Type B pancreatic cell (in vitro differentiated cells): ENCODE measurements at places on chromosomes 2 and 18.

DNA sequence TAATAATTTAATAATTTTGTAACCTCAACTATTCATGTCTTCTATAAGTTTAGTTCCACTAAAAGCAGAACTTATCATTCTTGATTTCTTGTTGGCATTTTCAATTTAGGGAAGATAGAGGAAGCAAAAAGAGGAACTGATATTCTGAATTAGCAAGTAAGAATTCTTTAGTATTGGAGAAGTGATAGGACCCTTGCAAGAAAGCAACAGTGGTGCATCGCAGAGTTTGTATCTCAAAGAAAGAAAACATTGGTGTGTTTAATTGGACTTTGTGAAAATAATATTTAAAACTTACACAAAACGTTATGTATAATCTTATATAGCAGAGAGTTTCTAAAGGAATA is 36.5 kb upstream of the TNFRSF11A start:
- no peak for DNase-seq
- H3K27ac ChIP-seq, result no peak overlapping the region
- H3K27me3 ChIP-seq, result no peaks in the 10 kb centered on the region
- H3K36me3 ChIP-seq, result peaks cover 21% of the 10 kb centered on the region
- H3K4me1 ChIP-seq, result no peaks in the 10 kb centered on the region
- no peak overlapping the region for H3K4me3 ChIP-seq

- DNase-seq, result no peak
- H3K27ac ChIP-seq, result no peak overlapping the region
- H3K27me3 ChIP-seq, result peaks cover 52% of the 10 kb centered on the region
- H3K4me3 ChIP-seq, result no peak overlapping the region
- H3K4me1 ChIP-seq, result peaks cover 5% of the 10 kb centered on the region
These were observed 1.9 kb downstream of the NTSR2 start for GRCh38 chr2:11667866-11668637.

DNA sequence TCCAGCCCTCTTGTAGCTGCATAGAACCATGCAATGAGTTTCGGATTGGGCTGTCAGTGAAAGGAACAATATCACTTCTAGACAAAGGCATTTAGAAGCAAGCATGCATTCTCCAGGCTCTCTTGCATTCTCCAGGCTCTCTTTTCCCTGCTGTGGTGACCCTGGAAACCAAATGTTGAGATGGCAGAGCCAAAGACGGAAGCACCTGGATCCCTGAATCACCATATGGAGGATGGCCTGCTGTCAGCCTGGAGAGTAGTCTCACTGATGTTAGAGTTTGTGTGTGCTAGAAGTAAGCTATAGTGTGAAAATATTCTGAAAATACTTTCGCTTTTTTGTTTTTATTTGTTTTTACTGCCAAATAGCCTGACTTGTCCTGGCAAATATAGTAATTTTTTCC is 203.9 kb downstream of the C1D start:
- H3K27me3 ChIP-seq, result no peaks in the 10 kb centered on the region
- no peak overlapping the region for H3K4me3 ChIP-seq
- no peak for DNase-seq

DNA sequence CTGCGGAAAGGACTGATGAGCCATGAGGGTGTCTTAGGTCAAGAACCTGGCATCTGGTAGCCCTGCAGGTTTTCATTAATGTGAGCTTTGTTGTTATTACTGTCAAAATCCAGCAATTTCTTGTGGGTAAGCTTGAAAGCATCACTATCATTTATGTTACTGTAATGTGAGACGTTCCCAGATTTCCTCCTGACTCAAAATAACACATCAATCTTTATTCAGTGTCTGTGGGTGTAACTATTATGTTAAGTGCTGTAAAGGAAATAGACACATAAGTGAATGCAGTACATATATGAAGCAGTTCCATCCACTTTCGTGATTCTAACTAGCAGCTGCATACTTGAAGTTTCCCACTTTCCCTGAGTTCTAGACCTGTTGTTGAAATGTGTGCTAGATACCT is 89.8 kb downstream of the FHOD3 start:
- peaks cover 8% of the 10 kb centered on the region for H3K27me3 ChIP-seq
- DNase-seq, result no peak
- no peak overlapping the region for H3K4me3 ChIP-seq
- no peaks in the 10 kb centered on the region for H3K36me3 ChIP-seq

- no peaks in the 10 kb centered on the region for H3K4me1 ChIP-seq
- no peaks in the 10 kb centered on the region for H3K27me3 ChIP-seq
- DNase-seq, result no peak
- no peak overlapping the region for H3K4me3 ChIP-seq
- H3K36me3 ChIP-seq, result no peaks in the 10 kb centered on the region
- H3K27ac ChIP-seq, result no peak overlapping the region
These were observed 26.4 kb upstream of the B4GALT6 start for GRCh38 chr18:31710826-31711225.

DNA sequence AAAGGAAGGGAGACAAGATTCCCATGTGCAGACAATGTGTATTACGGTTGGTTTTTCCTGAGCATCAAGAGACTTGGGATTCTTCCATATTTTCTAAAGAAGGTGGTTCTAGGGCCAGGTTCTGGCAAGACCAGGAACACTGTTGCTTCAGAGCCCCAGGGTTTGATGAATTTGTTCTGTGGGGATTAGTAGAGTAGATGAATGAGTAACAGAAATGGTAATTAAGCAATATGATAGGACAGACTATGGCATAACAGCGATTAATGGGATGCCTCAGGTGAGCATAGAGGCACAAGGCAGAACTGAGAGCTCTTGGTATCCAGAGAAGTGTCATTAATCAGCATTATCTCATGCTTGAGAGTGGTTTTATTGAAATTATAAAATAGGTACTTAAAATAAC is 82.8 kb upstream of the PNPT1 start:
- no peak for DNase-seq
- peaks cover 13% of the 10 kb centered on the region for H3K27me3 ChIP-seq
- H3K27ac ChIP-seq, result no peak overlapping the region
- no peaks in the 10 kb centered on the region for H3K36me3 ChIP-seq
- H3K4me1 ChIP-seq, result peaks cover 8% of the 10 kb centered on the region

GRCh38 chr2:26399771-26400376 is 1.8 kb upstream of the DRC1 start:
- no peak overlapping the region for H3K4me3 ChIP-seq
- peaks cover 1% of the 10 kb centered on the region for H3K36me3 ChIP-seq
- peaks cover 13% of the 10 kb centered on the region for H3K4me1 ChIP-seq
- no peak for DNase-seq
- no peaks in the 10 kb centered on the region for H3K27me3 ChIP-seq

- no peak for DNase-seq
- H3K4me1 ChIP-seq, result peaks cover 10% of the 10 kb centered on the region
- no peaks in the 10 kb centered on the region for H3K27me3 ChIP-seq
- H3K4me3 ChIP-seq, result no peak overlapping the region
- peak overlapping the region; percentile 53 for H3K27ac ChIP-seq
These were observed 420.3 kb upstream of the MMADHC start for GRCh38 chr2:150007815-150008430.

- no peak for DNase-seq
- no peaks in the 10 kb centered on the region for H3K36me3 ChIP-seq
- no peak overlapping the region for H3K27ac ChIP-seq
- H3K4me3 ChIP-seq, result no peak overlapping the region
- peaks cover 59% of the 10 kb centered on the region for H3K27me3 ChIP-seq
- H3K4me1 ChIP-seq, result peaks cover 50% of the 10 kb centered on the region
These were observed 5.8 kb downstream of the SH3RF3 start for GRCh38 chr2:109134741-109135358.

DNA sequence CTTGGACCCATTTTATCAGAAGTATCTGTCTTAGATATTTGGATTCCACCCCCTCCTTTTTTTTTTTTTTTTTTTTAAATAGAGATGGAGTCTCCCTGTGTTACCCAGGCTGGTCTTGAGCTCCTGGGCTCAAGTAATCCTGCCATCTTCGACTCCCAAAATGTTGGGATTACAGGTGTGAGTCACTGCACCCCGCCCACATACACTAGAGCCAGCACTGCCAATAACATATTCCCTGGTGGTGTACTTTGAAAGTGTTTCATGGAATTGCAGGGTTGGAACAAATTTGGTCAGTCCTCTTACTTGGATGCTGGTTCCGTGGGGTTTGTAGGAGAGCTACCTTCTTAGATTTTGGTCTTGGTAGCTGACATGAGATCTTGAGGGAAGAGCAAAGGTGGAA is 15.0 kb downstream of the PDCL3 start:
- no peaks in the 10 kb centered on the region for H3K27me3 ChIP-seq
- H3K4me3 ChIP-seq, result no peak overlapping the region

DNA sequence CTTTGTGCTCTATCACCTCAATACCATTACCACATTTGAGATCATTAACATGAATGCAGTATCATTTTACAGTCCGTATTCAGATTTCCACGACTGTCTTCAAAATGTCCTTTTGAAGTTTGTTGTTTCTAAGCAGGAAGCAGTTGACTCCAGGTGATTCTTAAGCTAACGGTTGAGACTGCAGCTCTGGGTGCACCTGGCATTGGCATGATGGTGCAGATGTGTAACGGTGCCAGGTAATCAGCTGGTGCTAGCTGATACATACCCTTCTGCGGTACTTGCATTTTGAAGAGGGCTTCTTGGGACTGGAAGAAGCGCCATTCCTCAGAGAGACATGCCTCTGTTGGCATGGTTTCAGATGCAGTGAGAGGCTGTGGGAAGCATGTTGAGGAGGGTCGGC is 19.5 kb downstream of the SIGLEC15 start:
- H3K36me3 ChIP-seq, result peaks cover 13% of the 10 kb centered on the region

DNA sequence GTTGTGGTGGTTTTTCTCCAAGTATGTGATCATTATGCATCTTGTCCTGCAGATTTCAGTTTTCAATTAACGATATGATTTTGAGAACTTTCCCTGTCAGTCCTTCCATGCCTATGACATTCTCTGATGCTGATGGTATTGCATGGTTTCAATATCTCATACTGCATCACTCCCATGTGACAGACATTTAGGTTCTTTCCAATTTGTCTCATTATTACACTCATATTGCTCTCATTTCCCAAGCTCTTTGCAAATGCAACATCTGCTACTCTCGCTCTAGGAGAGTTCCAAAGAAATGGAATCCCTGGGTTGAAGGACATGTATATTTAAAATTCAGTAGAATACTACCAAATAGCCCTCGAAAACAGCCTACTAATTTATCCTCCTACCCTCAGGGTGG is 125.5 kb downstream of the MARCHF4 start:
- H3K4me1 ChIP-seq, result peaks cover 8% of the 10 kb centered on the region
- H3K4me3 ChIP-seq, result no peak overlapping the region
- no peaks in the 10 kb centered on the region for H3K36me3 ChIP-seq
- H3K27ac ChIP-seq, result no peak overlapping the region
- no peak for DNase-seq
- H3K27me3 ChIP-seq, result peaks cover 4% of the 10 kb centered on the region

- DNase-seq, result no peak
- peak overlapping the region; percentile 51 for H3K4me3 ChIP-seq
- H3K36me3 ChIP-seq, result no peaks in the 10 kb centered on the region
- H3K4me1 ChIP-seq, result peaks cover 8% of the 10 kb centered on the region
- H3K27ac ChIP-seq, result no peak overlapping the region
These were observed 20.5 kb upstream of the ZNF236 start for GRCh38 chr18:76801567-76802505.

DNA sequence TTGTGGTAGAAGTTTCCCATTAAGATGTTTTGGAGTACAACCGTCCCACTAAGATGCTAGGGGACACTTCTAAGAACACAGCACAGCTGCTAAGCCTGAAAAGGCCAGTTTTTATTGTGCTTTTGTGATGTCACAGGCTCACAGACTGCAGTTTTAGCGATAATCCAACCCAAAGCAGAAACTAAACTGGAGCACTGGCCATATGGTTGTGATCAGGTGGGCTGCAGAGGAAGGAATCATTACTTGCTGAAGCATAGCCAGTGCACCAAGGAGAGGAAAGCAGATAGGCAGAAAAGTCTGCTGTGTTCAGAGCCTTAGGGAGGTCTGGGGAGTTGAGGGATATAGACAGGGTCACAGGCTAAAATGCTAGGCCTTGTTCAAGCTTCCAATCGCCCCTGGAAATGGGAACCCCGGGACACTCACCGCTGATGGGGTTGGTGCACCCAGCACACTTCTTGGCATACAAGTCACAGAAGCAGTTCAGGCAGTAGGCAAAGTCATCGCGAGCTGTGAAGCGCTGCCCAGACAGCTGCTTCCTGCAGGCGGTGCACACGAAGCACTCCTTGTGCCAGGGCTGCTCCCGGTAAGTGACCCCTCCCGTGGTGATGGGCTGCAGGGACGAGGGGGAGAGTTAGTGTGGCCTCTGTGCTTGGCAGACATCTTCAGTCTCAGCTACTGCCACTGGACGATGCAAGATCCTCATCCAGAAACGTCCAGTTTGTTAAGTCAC is 25.7 kb downstream of the C2orf49 start:
- no peak overlapping the region for H3K27ac ChIP-seq
- no peaks in the 10 kb centered on the region for H3K27me3 ChIP-seq
- no peaks in the 10 kb centered on the region for H3K4me1 ChIP-seq
- H3K4me3 ChIP-seq, result no peak overlapping the region

DNA sequence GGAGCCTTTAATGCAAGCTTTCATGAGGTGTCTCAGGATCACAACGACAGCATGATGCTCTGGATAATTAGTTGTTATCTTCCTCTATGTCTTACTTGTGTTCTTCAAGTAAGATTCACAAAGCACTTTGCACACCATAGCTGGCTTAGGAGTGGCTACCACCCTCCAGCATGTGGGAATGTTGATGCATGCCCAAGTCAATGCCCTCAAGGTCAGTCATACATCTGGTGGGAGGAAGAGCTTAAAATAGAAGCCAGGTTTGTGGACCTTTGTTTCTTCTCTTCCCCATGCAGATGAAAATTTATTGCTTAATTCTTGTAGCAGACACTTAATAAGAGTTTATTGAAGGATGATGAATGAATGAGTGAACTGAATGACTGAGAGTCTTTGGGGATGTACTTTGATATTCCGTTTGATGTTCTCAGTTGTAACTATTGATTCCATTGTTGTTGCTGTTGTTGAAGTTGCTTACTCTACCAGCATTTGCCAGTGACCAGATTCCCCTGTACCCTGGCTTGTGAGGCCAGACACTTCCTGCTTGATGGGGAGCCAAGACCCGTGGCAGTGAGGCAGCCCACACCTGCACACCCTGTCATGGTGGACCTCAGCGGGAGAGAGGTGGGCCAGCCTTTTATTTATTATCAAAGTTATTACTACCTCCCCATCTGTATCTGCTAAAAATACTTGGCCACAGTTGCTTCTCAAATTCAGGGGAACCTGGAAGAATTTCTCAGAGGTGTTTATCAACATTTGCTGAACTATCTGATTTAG is 137.8 kb downstream of the LAMA3 start:
- no peak overlapping the region for H3K4me3 ChIP-seq
- H3K27me3 ChIP-seq, result peaks cover 15% of the 10 kb centered on the region
- no peaks in the 10 kb centered on the region for H3K4me1 ChIP-seq
- no peak for DNase-seq

GRCh38 chr2:16948053-16948452 is 282.4 kb upstream of the CYRIA start:
- H3K27ac ChIP-seq, result no peak overlapping the region
- no peak overlapping the region for H3K4me3 ChIP-seq

- no peak overlapping the region for H3K27ac ChIP-seq
- H3K4me3 ChIP-seq, result no peak overlapping the region
- DNase-seq, result no peak
- H3K36me3 ChIP-seq, result no peaks in the 10 kb centered on the region
- no peaks in the 10 kb centered on the region for H3K4me1 ChIP-seq
These were observed 771.5 kb downstream of the GALR1 start for GRCh38 chr18:78021196-78021595.

- peaks cover 4% of the 10 kb centered on the region for H3K27me3 ChIP-seq
- no peak for DNase-seq
- H3K4me3 ChIP-seq, result no peak overlapping the region
- no peak overlapping the region for H3K27ac ChIP-seq
These were observed 439.8 kb downstream of the TGIF1 start for GRCh38 chr18:3889803-3890202.
